ENCODE measurements at places on chromosomes 3 and 15. TPM values are rescaled to one million over a fixed set of nuclear protein-coding genes. Genes with fewer than 3 reads are reported as not detected.

GRCh38 chr3:19506171-19506570 lies 357.9 kb downstream of the KCNH8 start:
- DNase-seq, result no peak

GRCh38 chr3:73542136-73542535 lies 82.6 kb downstream of the PDZRN3 start:
- no peak for DNase-seq

DNA sequence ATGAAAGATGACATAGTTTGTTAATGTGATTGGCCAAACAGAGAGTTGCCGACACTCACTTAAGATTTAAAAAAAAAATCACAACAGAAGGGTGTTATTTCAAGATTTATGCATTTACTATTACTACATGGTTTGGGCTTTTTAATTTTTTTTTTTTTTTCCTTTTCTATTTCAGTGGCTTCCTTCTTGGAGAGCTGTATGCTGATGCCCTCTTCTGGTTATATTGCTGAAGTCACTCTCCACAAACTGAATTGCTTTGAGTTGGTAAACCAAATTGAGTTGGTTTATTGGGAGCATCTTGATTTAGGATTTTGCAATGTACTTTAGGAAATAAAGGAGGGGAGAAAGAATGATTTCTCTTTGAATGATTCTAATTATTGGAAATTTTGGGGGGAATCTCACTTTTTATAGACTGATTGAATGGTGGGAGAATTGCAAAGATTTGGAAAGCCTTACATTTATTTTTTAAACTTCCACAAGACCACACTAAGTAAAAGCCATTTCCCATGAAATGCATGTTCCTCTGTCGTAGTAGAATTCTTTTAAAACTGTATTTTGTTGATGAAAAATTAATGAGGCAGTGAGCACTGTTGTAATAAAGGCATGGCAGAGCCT lies 186.6 kb upstream of the FEZF2 start:
- peak; percentile 75 for DNase-seq

DNA sequence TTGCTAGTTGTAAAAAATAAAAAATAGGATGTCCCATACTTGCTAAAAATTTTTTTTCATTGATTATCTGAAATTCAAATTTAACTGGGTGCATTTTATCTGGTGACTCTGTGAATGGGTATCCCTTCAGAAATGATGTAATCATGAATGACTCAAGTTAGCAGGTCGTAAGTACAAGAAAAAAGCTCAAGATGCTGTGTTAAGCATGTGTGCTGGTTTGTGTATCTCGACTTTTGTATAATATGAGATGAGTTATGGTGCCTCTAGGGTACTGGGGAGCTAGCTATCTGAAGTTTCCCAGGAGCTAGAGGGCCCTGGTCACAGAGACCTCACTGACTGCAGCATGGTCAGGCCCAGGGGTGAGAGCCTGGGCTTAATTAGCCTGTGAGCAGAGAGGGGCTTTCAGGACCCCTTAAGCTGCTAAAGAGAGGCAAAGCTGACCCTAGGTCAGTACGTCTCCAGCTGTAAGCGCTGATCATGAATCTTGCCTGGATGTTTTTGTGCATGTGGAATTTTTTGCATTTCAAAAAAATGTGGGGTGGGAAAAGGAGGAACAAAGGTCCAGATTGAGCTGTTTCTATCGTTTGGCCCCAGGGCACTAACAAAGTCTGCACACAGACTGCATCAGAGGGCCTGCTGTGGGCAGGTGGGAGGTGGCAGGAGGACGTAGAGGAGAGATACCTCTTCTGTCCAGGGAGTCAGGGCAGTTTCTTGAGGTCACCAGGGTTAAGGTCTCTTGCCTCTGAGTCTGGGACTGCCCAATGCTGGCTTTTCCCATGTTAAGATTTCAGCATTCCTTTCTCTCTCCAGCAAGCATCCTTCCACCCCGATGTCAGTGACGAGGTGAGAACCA lies 233.2 kb upstream of the TPM1 start:
- peak; percentile 70 for DNase-seq

- no peak for DNase-seq
These were observed 543.6 kb downstream of the AGBL1 start for GRCh38 chr15:86623236-86623635.

DNA sequence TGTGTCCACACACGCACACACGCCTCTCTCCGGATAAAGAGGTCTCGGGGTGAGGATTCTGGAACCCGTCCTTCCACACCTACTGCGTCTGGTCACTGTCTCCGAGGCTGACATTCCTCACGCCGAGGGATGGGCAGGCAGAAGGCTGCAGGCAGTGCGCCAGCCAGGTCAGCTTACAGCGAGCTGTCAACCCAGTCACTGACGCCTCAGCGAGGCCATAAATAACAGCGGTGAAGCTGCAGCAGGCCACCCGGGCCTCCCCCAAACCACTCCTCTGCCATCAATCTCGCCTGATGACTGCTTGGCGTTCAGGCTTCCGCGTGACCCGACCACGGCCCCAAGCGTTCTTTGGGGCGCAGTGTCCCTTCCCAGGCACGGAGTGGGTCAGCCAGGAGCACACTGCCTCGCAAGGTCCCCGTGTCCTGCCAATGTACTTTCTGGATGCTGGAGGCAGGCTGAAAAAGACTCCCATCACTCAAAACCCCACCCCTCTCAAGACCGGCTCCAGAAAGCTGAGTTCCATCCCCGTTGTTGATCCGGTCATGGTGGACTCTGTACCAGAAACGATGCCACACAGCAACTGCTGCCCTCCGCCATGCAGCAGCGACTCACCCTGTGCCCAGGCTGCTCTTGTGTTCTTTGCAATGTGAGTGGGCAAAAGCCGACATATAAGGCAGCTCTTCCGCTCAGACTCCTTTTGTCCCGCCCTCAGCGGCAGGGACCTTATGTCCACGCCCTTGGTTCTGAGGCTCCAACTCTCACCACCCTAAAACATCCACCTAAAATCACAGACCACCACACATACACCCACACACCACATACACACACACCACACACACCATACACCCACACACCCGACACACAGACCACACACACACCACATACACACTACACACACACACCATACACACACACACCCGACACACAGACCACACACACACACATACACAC lies 27.1 kb downstream of the CPN2 start:
- DNase-seq, result peak; percentile 59

- no peak for DNase-seq
These were observed 3.8 kb downstream of the PSTPIP1 start for GRCh38 chr15:76998663-76999285.

DNA sequence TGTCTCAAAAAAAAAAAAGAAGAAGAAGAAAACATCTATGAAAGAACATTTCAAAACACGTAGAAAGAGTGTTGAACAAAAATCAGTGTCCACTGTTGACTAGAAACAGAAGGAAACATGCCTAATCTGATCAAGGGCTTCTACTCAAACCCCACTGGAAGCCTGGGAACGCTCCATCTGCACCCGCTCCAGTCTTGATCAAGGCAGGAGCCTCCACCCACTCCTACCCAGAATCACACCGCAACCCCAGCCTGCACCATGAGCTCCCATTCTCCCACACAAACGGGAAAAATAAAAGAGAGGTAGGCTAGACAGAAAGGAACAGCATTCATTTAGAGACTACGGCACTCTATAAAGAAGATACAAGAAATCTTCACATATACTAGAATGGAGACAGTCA lies 40.9 kb upstream of the OCA2 start:
- DNase-seq, result no peak

- DNase-seq, result peak; percentile 2
These were observed 286.4 kb upstream of the BCHE start for GRCh38 chr3:166123576-166123975.

DNA sequence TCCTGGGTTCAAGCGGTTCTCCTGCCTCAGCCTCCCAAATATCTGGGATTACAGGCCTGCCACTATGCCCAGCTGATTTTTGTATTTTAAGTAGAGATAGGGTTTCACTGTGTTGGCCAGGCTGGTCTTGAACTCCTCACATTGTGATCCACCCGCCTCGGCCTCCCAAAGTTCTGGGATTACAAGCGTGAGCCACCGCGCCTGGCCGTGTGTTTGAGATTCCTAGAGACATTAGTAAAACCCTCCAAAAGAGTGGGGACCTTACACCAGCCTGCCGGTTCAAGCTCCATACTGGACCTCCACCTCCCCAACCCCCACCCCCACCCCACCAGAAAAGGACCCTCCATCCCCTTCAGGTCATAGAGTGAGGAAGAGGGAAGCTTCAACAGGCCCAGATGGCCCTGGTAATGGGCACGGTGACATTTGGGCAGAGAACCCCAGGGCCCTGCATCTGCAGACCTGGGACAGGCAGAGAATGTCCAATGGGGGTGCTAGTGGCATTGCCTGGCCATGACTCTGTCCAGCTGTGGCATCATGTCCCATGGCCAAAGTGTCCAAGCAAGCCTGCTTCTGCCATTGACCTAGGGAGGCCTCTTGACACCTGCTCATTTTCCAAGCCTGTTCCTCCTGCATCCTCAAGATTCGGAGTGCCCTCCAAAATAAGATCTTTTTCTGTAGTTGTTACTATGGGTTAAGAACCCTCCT lies 108.9 kb upstream of the KLF13 start:
- no peak for DNase-seq

- DNase-seq, result no peak
These were observed 269.1 kb downstream of the RAP2B start for GRCh38 chr3:153431076-153431475.

DNA sequence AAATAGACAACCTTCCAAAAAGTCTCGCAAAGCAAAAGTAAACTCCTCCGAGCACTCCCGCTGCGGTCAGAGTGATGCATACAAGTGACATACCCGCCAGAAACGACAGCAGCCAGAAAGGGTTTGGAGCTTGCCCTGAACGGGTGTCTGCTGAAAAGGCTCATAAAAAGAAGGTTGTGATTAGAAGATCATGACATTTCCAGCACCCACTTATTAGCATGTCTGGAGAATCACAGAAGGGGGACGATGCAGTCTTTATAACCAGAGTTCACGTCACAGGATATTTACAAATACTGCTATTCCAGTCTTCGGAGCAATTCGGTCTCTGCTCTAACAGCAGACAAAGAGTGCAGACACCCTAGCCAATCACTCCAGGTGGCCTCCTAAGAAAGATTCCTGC lies 59.1 kb upstream of the FRMD4B start:
- peak; percentile 47 for DNase-seq

DNA sequence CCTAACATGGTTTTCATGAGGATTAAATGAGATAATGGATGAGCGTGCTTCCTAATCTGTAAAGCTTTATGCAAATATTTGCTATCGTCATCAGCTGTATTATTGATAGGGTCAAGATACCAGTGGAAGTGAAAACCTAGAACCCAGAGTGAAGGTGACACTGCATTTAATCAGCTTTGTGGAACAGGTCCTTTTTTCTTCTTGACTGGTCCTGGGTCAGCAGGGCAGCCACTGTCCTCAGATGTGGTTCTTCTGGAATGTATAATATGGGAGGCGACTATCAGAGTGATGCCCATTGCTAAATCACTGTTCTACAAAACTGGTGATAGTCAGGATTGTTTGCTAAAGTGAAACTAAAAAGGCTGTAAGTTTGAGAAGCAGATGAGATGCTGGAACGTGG lies 41.4 kb downstream of the SORD start:
- peak; percentile 22 for DNase-seq

- no peak for DNase-seq
These were observed 24.0 kb downstream of the RASGRF1 start for GRCh38 chr15:79066391-79067071.

GRCh38 chr15:101499863-101500713 lies 10.6 kb upstream of the PCSK6 start:
- DNase-seq, result no peak

DNA sequence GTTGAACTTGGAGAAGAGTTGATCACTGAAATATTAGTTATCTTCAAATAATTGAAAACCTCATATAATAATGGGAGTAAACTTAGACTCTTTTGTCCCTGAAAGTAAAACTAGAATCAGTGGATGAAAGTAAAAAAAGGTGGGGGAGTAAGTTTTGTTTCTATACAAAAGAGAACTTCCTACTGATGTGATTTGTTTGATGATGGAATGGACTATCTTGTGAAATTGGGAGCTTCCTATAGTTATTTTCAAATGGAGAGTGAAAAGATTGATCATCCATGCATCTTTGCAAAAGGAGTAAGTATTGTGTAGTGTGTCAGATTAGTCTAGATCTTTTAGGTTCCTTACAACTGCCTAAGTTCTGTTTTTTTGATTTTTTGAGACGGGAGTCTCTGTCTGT lies 28.4 kb downstream of the SPRED1 start:
- DNase-seq, result no peak

GRCh38 chr3:155080692-155081091 lies 573 bp downstream of the MME start:
- DNase-seq, result peak; percentile 51

GRCh38 chr3:133998691-133999241 lies 31.0 kb downstream of the SLCO2A1 start:
- DNase-seq, result no peak

DNA sequence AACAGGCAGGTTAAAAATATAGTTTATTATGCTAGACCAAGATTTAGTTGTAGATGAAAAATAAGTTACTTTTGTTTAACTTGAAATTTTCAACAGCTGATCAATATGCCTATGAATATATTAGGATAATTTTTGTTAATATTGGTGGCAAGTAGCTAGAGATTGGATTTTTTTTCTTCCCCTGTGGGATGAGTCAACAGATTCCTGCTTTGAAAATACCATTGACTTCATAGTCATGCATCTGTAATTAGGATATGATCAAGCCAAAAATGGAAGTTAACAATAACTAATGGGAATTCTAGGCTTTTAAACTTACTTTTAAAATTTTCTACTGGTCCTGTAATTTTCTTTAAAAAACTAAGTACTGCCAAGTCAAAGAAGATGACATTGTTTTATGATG lies 211.7 kb downstream of the ZIC1 start:
- peak; percentile 34 for DNase-seq

DNA sequence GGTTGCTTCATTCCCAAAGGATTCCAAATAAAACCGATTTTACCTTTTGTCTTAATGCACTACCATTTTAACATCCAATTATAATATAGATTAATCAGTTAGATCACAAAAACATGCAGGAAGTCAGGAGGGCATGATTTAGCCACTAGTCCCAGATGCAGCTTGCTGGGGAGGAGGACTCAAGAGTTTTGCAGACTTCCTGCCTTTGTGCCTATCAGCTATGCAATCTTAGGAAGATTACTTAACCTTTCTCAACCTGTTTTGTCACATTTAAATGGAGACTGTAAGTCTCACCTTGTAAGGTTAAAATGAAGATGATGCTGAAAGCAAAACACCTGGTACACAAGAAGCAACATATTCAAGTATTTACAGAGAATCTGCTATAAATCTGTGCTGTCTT lies 242.4 kb upstream of the GOLIM4 start:
- no peak for DNase-seq

Gene DTX3L
- total RNA-seq, result 33.5 TPM

Gene PRTG
- 0.45 TPM for total RNA-seq

Gene PIERCE2
- 6.6 TPM for total RNA-seq

Gene MFAP1
- 57.5 TPM for total RNA-seq

Gene KNG1
- not detected for total RNA-seq

Gene ZNF660
- total RNA-seq, result 2.0 TPM
